ENCODE measurements at places on chromosomes 5 and 9.

DNA sequence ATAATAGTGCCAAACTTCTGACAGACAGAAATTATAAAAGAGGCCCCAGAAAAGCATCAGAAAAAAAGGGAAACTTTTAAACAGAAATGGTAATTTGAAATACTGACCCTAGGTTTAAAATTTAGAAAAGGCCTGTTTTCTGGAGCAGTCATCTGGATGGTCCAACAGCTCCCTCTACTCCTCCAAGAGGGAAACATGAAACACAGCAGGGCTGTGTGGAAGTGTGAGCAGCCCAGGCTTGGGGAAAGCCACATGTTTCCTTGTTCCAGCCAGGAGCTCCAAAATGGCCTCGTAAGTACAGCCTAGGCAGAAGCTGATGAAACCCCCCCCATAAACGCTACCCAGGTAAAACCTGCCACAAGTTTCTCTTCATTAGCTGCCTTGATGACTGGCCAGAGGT, 499.3 kb upstream of the ADAMTS16 start:
- no peak for DNase-seq

- DNase-seq = no peak
Observed at GRCh38 chr9:121935739-121936138, 157.4 kb downstream of the TTLL11 start.

DNA sequence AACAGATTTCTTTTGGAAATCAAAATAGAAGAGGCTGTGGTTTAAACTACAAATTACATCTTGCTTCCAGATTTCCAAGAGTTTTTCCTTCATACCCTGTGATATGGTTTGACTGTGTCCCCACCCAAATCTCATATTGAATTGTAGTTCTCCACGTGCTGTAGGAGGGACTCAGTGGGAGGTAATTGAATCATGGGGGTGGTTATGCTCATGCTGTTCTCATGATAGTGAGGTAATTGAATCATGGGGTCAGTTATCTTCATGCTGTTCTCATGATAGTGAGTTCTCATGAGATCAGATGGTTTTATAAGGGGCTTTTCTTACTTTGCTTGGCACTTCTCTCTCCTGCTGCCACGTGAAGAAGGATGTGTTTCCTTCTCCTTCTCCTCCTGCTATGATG, 687.0 kb upstream of the ZNF608 start:
- no peak for DNase-seq

DNA sequence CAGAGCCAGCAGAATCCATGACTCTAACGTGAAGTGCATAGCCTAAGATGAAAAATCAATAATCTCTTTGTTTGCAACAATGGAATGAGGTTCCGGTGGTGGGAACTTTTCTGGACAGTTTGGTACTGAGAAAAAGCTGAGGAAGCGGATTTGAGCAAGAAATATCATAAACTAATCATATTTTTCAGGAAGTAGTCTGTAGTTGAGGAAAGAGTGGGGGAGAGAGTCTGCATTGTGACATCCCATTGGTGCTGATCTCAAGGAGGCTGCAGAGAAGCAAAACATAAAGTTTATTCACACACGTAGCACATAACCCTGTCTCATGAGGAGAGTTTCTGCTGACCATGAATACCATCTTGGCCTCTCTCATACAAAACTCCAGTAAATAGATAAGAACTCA, 15.8 kb upstream of the FCHO2 start:
- no peak for DNase-seq

GRCh38 chr5:168897387-168898122, 318.4 kb upstream of the PANK3 start:
- DNase-seq = no peak

DNA sequence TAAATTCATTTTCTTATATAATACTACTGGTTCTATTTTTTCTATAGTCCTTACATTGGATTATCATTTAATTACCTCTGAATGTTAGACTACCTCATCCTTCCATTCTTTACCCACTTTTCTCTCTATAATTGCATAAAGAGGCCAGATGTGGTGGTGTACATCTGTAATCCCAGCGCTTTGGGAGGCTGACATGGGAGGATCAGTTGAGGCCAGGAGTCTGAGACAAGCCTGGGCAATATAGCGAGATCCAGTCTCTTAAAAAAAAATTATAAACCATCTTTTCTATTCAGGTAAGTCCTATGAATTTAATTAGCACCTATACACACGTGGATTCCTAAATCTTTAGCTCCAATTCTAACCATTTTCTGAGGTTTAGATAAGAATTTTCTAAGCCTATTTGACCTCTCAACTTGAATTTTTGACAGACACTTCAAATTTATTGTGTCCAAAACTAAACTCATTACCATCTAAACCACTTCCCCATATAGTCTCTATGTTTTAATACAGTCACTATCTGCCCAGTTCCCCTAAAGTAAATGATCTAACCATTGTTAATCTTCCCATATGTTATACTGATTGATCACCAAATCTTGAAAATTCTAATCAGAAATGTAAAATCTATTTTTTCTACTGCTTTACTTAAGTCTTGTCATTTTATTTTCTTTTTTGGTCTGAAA, 33.0 kb upstream of the CHD1 start:
- no peak for DNase-seq

DNA sequence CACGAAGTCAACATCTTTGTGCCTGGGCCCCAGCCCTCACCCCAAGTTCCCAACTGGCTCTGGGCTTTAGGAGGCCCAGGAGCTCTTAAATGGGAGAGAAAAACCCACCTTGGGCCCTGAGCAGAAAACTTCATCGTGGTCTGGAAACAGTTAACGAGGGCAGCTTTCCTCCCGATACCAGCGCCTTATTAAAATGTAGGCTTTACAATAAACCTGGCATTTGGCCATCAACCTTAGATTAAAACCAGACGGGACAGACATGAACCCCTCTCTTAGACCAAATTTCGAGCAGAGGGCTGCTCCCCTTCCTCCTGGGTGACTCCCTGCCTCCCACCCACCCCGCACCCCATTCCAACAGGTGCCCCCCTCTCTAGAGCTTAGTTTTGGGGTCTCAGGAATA, 39.4 kb downstream of the PRRX2 start:
- DNase-seq = no peak

- no peak for DNase-seq
Observed at GRCh38 chr5:117872798-117873368, 1115.5 kb downstream of the DTWD2 start.

DNA sequence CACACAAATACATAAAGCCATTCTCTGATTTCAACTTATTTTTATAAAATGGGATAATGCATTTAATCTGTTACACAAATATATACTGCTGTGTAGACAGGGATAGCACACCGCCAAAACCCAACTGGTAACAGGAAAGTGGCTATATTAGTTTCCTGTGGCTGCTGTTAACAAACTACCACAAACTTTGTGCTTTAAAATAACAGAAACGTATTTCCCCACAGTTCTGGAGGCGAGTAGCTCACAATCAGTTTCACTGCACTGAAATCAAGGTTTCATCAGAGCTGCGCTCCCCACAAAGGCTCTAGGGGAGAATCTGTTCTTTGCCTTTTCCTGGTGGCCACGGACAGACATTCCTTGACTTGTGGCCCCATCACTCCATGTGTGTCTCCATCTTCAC, 94.0 kb downstream of the MLLT3 start:
- no peak for DNase-seq

GRCh38 chr5:28164568-28164967, 1126.2 kb upstream of the CDH9 start:
- DNase-seq = no peak
